ENCODE measurements at places on chromosomes 11 and 22.

- no peaks in the 10 kb centered on the region for H3K36me3 ChIP-seq
- H3K27ac ChIP-seq = peak overlapping the region; percentile 71
- peak; percentile 69 for DNase-seq
- H3K27me3 ChIP-seq = peaks cover 2% of the 10 kb centered on the region
Observed at GRCh38 chr11:44634401-44635281, 69.2 kb downstream of the CD82 start.

- H3K4me1 ChIP-seq = peaks cover 15% of the 10 kb centered on the region
- H3K27ac ChIP-seq = no peak overlapping the region
- no peak for DNase-seq
Observed at GRCh38 chr11:36620246-36620645, 22.2 kb upstream of the RAG2 start.

GRCh38 chr11:109677876-109678275 lies 255.9 kb downstream of the C11orf87 start:
- H3K27me3 ChIP-seq = peaks cover 11% of the 10 kb centered on the region
- H3K36me3 ChIP-seq = no peaks in the 10 kb centered on the region
- no peak overlapping the region for H3K4me3 ChIP-seq

- peak overlapping the region; percentile 43 for H3K27ac ChIP-seq
- peaks cover 26% of the 10 kb centered on the region for H3K4me1 ChIP-seq
- no peak overlapping the region for H3K4me3 ChIP-seq
- no peaks in the 10 kb centered on the region for H3K27me3 ChIP-seq
- no peak for DNase-seq
Observed at GRCh38 chr22:28714043-28714628, 27.5 kb downstream of the CHEK2 start.

GRCh38 chr11:116736763-116737162 lies 36.0 kb downstream of the BUD13 start:
- H3K27me3 ChIP-seq = peaks cover 2% of the 10 kb centered on the region
- peaks cover 6% of the 10 kb centered on the region for H3K4me1 ChIP-seq
- no peak overlapping the region for H3K27ac ChIP-seq

GRCh38 chr11:76810151-76810853 lies 27.1 kb downstream of the TSKU start:
- H3K27me3 ChIP-seq = no peaks in the 10 kb centered on the region
- no peaks in the 10 kb centered on the region for H3K36me3 ChIP-seq
- H3K4me3 ChIP-seq = no peak overlapping the region
- DNase-seq = no peak
- H3K27ac ChIP-seq = no peak overlapping the region

- DNase-seq = no peak
- no peak overlapping the region for H3K4me3 ChIP-seq
- H3K27me3 ChIP-seq = no peaks in the 10 kb centered on the region
- no peaks in the 10 kb centered on the region for H3K36me3 ChIP-seq
- no peak overlapping the region for H3K27ac ChIP-seq
- no peaks in the 10 kb centered on the region for H3K4me1 ChIP-seq
Observed at GRCh38 chr11:80350541-80350940, 909.7 kb upstream of the TENM4 start.

GRCh38 chr11:18731949-18732821 lies 6.2 kb upstream of the IGSF22 start:
- no peaks in the 10 kb centered on the region for H3K36me3 ChIP-seq
- no peak overlapping the region for H3K27ac ChIP-seq
- no peak for DNase-seq
- no peaks in the 10 kb centered on the region for H3K4me1 ChIP-seq
- H3K4me3 ChIP-seq = no peak overlapping the region

DNA sequence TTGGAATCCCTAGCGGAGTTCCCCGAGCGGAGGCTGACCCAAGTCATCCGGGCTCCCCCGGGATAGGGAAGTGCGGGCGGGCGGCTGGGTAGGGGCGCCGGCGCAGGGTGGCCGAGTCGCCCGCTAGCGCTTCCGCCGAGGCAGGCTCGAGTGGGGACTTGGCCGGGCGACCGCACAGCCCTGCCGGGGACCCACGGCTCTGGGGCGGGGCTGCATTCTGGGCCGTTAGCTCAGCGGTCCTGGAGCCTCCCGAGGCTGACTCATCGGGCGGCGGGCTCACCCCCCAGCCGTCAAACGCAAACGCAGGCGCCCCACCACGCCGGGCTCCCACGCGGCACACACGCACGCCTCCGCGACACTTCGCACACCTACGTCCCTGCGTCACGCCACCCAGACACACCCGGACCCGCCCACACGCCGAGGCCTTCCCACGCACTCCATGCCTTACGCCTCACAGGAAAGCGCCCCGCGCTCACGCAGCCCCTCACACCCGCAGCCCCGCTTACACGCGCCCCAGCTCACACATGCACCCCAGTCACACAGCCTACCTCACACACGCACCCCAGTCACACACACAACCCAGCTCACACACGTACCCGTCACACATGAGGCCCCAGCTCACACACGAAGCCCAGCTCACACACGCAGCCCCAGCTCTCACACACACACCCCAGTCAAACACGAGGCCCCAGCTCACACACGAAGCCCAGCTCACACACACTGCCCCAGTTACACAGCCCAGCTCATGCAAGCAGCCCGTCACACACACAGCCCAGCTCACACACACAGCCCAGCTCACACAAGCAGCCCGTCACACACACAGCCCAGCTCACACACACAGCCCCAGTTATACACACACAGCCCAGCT lies 1.2 kb downstream of the PHLDB1 start:
- peak overlapping the region; percentile 68 for H3K4me3 ChIP-seq
- H3K27me3 ChIP-seq = peaks cover 34% of the 10 kb centered on the region
- H3K36me3 ChIP-seq = no peaks in the 10 kb centered on the region

DNA sequence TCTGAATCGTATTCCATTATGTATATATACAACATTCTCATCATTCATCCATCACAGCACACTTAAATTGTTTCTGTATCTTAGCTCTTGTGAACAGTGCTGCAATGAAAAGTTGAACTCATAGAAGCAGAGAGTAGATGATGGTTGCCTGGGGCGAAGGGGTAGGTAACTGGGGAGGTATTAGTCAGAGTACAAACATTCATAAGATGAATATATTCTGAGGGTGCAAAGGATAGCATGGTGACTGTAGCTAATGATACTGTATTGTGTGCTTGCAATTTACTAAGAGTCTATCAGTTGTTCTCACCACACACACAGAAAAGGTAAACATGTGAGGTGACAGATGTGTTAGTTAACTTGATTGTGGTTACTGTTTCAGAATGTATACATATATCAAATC lies 12.6 kb upstream of the RFPL2 start:
- no peak overlapping the region for H3K4me3 ChIP-seq
- no peaks in the 10 kb centered on the region for H3K4me1 ChIP-seq
- peaks cover 45% of the 10 kb centered on the region for H3K27me3 ChIP-seq
- no peaks in the 10 kb centered on the region for H3K36me3 ChIP-seq

DNA sequence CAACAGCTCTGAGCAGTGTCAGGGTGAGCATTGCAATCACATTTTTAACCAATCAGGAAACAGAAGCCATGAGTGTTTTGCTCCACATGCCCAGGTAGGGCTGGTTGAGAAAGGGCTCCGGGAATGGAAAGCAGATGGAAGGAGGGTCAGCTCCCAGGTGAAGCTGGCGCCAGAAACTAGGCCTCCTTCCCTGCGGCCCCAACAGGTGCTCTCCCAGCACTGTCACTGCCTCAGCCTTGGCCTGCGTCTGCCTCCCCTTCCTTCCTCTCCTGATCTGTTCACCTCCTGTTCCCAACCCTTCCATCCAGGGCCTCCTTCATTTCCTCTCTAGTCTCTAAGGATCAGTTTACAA lies 4.6 kb upstream of the VSIG10L2 start:
- H3K4me3 ChIP-seq = no peak overlapping the region
- DNase-seq = no peak
- H3K4me1 ChIP-seq = peaks cover 29% of the 10 kb centered on the region

- H3K4me1 ChIP-seq = no peaks in the 10 kb centered on the region
- H3K36me3 ChIP-seq = peaks cover 16% of the 10 kb centered on the region
- H3K27ac ChIP-seq = no peak overlapping the region
- H3K27me3 ChIP-seq = no peaks in the 10 kb centered on the region
- DNase-seq = no peak
- no peak overlapping the region for H3K4me3 ChIP-seq
Observed at GRCh38 chr22:46641811-46642266, 21.7 kb downstream of the GRAMD4 start.

DNA sequence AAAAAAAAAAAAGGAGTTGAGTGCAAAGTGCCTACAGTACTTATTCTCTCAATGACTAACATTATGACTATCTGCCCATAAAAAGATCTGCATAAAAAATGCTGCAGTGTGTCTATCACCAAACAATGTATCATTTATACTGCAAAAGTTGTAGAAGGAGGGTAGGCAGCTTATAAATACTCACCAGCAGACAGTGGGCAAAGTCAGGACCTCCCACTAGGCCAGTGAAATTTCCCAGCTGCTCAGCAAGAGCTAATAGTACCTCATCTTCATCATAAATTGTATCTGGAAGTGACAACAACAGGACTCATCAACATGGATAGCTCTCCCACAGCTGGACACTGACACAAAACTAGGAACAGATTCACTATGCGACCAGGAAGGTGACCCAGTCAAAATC lies 1.6 kb downstream of the PPP2R1B start:
- H3K36me3 ChIP-seq = peaks cover 26% of the 10 kb centered on the region
- H3K4me3 ChIP-seq = peak overlapping the region; percentile 100
- peaks cover 20% of the 10 kb centered on the region for H3K4me1 ChIP-seq
- no peak for DNase-seq
- H3K27ac ChIP-seq = no peak overlapping the region
- H3K27me3 ChIP-seq = no peaks in the 10 kb centered on the region

DNA sequence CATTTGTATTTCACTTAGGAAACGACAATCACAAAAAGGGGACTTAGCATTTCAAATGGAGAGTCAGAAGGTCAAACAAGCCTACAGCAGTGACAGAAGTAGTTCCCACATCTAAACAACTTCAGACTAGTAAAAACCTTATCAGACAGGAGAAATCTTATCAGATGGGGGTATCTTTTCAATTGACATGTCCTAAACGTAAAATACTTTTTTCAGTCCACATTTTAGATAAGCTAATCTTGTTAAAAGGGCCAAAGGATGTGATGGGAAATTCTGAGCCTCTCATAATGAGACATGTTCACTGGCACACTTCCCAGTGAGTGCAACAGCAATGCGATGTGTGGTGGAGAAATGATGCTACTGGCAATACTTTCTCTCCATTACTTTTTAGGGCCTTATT lies 2.4 kb downstream of the MAPK1 start:
- peaks cover 51% of the 10 kb centered on the region for H3K4me1 ChIP-seq
- DNase-seq = no peak
- H3K27me3 ChIP-seq = no peaks in the 10 kb centered on the region
- peak overlapping the region; percentile 55 for H3K27ac ChIP-seq

GRCh38 chr22:28909375-28909774 lies 26.0 kb downstream of the ZNRF3 start:
- no peaks in the 10 kb centered on the region for H3K27me3 ChIP-seq
- no peak overlapping the region for H3K4me3 ChIP-seq
- no peaks in the 10 kb centered on the region for H3K36me3 ChIP-seq
- H3K27ac ChIP-seq = peak overlapping the region; percentile 97
- no peak for DNase-seq

- DNase-seq = no peak
- H3K36me3 ChIP-seq = no peaks in the 10 kb centered on the region
- H3K27me3 ChIP-seq = peaks cover 36% of the 10 kb centered on the region
- peaks cover 25% of the 10 kb centered on the region for H3K4me1 ChIP-seq
- no peak overlapping the region for H3K4me3 ChIP-seq
Observed at GRCh38 chr22:42284643-42285181, 14.3 kb upstream of the TCF20 start.

DNA sequence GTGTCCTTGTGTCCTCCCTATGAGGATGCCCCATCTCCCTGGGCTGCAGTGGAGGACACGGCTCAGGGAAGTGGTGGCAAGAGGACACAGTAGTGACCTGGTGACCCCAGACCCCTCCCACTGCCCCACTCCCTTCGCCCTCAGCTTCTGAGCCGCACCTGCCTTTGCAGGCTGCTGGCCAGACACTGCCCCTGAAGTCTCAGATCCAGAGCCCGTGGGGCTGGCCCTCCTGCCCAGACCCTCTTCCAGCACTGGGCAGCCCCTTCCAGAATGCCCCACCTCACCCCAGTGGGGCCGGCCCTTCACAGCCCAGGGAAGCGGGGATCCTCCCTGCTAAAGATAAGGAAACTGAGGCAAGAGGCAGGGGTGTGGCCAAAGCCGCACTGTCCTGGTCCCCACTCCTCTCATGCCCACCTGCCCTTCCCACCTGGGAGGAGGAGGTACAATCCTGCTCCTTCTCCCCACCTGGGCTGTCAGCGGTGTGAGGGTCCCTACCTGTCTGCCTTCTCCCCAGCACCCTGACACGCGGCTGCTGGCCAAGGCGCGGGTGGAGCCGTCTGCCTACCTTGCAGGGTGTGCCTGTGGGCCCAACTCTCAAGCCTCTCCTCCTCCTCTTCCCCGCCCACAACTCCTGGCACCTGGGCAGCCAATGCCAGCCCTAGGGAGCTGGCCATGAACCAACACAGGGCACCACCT lies 17.3 kb downstream of the TRPM5 start:
- no peaks in the 10 kb centered on the region for H3K4me1 ChIP-seq
- H3K4me3 ChIP-seq = no peak overlapping the region
- no peak for DNase-seq
- H3K27me3 ChIP-seq = peaks cover 2% of the 10 kb centered on the region

DNA sequence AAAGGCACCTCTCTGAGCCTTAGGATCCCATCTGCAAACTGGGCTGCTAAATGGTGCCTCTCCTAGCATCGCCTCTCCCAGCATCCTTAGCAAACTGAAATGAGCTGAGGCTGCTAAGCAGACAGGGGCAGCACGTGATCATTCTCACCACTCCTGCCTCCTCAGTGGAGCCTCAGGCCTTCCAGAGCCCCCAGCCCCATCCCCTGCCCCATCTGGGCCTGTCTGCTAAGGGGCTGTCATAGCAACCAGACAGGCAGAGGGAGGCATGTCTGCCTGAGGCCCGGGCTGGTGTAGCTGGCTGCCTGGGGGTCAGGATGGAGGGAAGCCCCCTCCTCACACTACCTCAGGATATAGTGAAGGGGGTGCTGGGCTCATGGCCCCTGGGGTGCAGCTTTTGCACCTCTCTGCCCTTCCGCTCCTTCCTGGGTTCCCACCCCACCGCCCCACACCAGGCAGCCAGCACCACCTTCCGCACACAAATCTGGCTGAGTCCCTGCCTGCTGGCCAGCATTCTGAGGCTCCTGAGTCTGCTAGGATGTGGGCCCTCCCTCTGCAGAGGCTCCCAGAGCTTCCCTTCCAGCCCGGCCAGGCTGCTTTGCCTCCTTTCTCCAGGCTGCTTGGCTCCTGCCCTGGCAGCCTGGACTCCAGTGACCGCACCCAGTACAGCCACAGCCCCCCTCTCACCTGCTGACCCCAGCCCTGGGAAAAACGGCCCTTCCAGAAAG lies 47.5 kb upstream of the TTLL12 start:
- H3K4me3 ChIP-seq = no peak overlapping the region
- H3K27me3 ChIP-seq = no peaks in the 10 kb centered on the region
- H3K36me3 ChIP-seq = no peaks in the 10 kb centered on the region
- no peak for DNase-seq
